ENCODE measurements at places on chromosomes 13 and 19.

GRCh38 chr13:101486708-101487437 is 34.4 kb downstream of the ITGBL1 start:
- no peak for DNase-seq

GRCh38 chr13:45113233-45114224 is 6.8 kb upstream of the GTF2F2 start:
- DNase-seq: no peak

- DNase-seq: no peak
Observed at GRCh38 chr19:2223959-2224358, 12.2 kb downstream of the PLEKHJ1 start.

- no peak for DNase-seq
Observed at GRCh38 chr13:22108283-22108942, 437.5 kb downstream of the FGF9 start.

DNA sequence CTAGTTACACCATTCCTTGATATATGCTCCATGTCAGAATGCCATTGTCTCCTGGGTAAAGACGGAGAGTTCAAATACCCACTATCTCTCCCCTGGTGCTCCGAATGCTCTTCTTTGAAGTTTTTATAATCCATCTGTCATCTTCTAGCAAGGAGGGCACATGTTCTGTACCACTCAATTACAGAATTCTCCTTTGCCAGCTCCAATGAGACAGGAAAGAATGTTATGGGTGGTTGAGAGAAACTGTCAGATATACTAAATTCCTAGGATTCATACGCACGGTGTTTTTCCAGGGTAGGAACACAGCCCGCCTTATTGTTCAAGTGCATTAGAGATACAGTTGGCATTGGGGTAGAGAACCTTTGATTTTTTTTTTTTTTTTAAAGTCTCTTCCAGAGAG is 118.0 kb upstream of the ZNF536 start:
- DNase-seq: no peak

- DNase-seq: no peak
Observed at GRCh38 chr13:113777311-113778260, 18.6 kb downstream of the TMEM255B start.

DNA sequence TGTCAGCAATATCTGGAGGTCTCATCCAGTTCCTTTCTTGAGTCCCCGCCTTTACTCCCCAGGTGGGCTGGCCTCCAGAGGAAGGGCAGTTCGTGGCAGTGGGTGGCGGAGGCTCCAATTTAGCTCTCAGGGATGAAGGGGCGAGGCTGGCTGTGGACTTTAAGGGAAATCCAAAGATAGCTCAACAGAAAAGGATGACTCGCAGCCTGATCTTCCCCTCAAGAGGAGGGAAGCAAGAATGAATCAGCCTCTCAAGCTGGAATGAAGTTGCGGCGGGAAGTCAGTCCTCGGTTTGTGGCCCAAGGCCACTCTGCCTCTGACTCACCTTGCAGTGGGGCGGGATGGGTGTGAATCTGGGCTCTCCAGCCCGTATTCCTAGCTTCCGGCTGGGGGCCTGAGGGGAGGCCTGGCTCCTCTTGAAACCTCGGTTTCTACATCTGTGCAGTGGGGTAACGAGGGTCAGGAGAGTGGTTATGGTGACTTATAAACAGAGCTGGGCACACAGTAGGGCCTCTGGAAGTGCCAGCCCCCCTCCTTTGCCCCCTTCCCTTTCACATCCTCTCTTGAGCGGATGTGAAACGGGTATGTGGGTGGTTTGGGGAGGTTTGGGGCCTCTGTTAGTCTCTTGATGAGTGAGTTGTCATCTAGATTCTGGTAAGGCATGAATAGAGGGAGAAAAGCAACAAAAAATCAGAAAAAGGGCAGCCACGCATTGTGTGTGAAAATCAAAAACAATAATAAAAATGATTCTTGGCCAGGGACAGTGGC is 10.5 kb upstream of the SMG9 start:
- peak; percentile 85 for DNase-seq

GRCh38 chr19:54532528-54532927 is 29.9 kb downstream of the LAIR2 start:
- DNase-seq: peak; percentile 88

- DNase-seq: no peak
Observed at GRCh38 chr19:39407660-39408391, 1.2 kb downstream of the ZFP36 start.

GRCh38 chr13:102911336-102911735 is 65.5 kb downstream of the ERCC5 start:
- no peak for DNase-seq

- DNase-seq: no peak
Observed at GRCh38 chr13:45519493-45519892, 54.8 kb downstream of the COG3 start.

DNA sequence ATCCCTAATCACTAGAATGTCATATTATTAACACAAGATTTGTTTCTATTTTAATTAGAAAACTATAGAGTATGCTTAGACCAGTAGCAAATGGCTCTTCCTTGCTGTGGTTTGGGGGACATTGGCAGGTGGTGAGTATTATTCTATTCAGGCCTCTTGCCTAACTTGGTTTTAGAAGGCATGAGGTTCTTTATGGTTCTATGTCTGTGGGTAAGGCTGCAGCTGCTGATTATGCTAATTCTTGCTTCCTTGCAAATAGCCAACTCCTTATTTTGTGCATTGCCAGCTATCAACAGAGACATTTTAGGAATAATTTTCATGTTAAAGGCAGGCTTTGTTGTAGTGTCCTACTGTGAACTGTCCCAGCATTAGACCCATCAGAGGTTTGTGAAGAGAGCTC is 1344.9 kb downstream of the UQCRFS1 start:
- DNase-seq: no peak

DNA sequence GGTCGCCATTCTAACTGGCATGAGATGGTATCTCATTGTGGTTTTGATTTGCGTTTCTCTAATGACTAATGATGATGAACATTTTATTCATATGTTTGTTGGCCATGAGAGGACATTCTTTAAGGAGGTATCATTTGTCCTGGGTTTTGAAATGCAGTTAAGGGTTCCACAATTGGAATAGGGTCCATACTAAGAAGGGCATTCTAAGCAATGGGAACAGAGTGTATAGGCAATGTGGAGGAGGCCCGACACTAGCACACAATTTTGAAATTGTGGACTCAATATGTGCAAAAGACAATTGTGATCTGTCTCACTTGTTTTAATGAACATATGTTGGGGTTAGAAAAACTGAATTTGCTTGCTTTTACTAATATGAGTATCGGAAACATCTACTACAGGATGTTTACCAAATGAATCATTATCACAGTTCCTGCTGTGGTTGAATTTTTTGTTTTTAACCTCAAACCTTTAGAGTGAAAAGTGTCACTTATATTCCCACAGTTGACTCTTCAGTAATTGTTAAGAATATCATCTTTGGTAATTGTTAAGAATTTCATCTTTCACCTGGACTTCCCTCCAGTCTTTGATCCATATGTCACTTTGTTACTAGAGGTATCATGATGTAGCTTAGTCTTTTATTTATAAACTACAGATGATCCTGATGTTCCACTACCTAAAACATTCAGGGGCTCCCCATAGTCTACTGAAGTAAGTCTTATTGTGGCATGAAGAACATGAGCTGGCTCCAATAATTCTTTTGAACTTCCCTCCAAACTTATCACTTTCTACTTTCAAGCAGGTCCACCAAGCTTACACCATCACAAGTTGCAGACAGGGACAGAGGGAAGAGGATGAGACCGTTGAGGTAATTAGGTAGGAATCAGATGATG is 109.7 kb upstream of the KLF12 start:
- DNase-seq: no peak

DNA sequence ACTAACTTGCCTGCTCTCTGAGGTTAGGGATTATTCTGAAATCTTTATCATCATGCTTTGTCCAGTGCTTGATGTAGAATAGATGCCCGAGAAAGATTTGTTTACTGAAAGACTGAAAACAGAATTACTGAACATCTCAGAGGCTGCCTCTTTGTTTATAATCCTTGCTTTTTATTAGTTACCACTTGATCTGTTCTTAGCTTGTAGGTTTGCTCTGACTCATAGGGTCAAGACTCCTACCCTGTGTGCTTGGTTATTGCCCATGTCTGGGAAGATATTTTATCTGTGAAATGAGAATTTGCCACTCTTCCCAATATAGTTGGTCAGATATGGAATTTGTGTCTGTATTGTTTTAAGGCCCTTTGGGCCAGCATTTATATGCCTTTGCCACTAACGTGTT is 675.3 kb downstream of the DIAPH3 start:
- no peak for DNase-seq

DNA sequence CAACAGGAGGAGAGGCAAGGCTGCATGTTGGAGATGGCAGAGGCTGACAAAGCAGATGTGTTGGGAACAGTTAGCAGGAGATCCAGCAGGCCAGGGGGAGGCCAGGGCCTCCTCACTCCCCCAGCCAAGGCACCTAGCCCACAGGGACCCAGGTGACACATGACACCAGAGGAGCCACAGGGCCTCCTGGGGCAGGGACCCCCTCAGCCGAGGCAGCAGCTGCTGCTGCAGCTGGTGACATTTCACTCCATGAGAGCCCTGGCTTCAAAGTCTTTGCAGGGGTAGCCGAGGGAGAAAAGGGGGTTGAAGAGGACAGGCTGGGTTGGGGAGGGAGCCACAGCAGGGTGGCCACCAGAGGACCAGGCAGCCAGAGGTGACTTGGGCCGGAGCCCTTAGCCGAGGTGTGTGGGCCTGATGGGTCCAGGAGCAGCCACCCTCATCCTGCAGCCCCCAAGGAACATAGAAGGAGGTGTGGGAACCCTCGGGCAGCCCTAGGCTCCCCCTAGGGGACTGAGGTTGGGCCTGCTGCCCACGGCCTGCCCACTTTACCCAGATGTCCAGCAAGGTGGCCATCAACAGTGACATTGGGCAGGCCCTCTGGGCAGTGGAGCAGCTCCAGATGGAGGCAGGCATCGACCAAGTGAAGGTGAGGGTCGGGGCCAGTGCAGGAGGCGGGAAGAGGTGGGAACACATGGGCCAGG is at the start of gene GNG14:
Gene GNG14, plus strand, starts transcription at position 503 of the 701 bp plus-strand sequence. Its CDS starts 51 bp downstream, at position 554.
- DNase-seq: no peak

- no peak for DNase-seq
Observed at GRCh38 chr13:42283574-42283973, 11.6 kb downstream of the AKAP11 start.

GRCh38 chr13:36778083-36778671 is 40.8 kb upstream of the RFXAP start:
- DNase-seq: no peak

GRCh38 chr13:98889419-98890085 is 88.3 kb downstream of the DOCK9 start:
- no peak for DNase-seq
